NCI-H526 (cell line): ENCODE measurements at places on chromosomes 3 and 15.

- DNase-seq, result no peak
Observed at GRCh38 chr3:67737140-67737539, 82.7 kb upstream of the SUCLG2 start.

DNA sequence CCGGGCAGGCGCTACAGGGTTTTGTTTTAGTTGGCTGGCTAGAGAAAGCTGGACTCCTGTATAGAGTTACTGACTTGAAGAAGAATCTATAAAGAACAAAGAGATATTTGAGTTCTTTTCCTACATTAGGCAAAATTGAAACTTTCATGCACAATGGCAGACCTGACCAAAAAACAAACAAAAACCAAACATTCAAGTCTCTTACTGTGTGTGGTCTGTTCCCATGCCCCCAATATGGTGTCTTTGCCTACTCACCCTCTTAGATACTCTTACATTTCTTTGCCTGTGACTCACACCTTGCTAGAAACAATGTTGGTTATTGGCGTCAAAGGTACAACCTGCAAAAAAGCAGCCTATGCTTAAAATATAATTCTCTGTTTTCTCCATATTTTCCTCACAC, 109.5 kb upstream of the TMC3 start:
- no peak for DNase-seq

GRCh38 chr3:32288819-32289218, 50.3 kb downstream of the CMTM8 start:
- no peak for DNase-seq

- no peak for DNase-seq
Observed at GRCh38 chr3:126153695-126154360, 26.6 kb downstream of the ALDH1L1 start.

- DNase-seq, result no peak
Observed at GRCh38 chr3:4883011-4883410, 96.2 kb upstream of the BHLHE40 start.

DNA sequence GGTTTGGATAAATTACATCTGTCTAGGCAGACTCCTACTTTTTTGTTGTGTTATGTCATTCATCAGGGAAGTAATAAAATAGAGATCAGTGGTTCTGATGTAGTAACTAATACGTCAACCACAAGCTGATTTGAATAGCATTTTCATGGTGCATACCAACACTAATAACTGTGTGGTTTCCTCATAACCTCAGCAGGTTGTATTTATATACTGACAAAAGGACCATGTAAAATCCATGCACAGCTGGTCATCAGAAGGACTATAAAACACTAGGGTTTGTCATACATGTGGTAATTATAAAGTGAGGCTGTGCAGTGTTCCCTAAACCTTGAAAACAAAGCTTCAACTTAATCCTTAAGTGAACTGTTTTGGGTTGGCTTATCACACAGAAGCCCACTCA, 216.8 kb upstream of the RBMS3 start:
- DNase-seq, result peak; percentile 66
